Fibroblast of skin of left biceps (primary cell): ENCODE measurements at places on chromosomes 2 and 18.

DNA sequence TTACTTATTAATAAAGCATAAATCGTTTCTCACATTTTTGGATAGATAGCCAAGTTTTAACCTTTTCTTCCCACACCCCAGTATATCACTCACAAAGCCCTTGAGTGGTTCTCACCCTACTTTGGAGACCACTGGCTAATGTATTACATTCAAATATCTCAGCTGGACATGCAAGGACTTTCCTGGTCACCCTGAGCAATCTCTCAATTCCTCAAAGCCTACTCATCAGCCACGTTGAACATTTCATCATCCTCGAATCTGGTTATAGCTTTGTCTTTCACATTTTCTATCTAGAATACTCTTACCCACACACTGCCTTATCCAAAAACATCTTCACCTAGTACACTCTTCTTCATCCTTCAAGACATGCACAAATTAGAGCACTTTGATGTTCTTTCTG is 71.1 kb upstream of the MAPRE2 start:
- DNase-seq: no peak

DNA sequence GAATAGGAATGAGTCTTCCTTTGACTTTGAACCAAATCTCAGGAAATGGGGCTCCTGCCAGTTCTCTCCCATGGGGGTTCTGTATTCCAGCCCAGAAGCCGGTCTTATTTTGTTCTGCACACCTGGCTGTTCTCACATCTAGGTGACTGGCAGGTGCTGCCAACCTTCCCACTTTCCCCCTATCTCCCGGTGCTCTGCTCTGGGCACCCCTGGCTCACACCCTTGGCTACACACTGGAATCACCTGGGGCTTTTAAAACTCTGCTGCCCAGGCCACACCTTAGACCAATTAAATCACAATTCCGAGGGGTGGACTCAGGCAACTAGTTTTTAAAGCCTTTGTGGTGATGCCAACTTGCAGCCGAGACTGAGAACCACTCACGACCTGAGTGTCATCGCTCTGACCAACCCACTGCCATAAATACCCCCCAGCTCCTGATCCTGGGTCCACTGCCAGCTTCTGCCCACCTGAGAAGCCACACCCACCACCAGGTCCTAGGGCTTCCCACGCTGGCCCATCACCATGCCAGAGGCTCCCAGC is 69.2 kb downstream of the KCNF1 start:
- DNase-seq: no peak

GRCh38 chr18:51429644-51430043 is 232.2 kb upstream of the MEX3C start:
- DNase-seq: no peak

DNA sequence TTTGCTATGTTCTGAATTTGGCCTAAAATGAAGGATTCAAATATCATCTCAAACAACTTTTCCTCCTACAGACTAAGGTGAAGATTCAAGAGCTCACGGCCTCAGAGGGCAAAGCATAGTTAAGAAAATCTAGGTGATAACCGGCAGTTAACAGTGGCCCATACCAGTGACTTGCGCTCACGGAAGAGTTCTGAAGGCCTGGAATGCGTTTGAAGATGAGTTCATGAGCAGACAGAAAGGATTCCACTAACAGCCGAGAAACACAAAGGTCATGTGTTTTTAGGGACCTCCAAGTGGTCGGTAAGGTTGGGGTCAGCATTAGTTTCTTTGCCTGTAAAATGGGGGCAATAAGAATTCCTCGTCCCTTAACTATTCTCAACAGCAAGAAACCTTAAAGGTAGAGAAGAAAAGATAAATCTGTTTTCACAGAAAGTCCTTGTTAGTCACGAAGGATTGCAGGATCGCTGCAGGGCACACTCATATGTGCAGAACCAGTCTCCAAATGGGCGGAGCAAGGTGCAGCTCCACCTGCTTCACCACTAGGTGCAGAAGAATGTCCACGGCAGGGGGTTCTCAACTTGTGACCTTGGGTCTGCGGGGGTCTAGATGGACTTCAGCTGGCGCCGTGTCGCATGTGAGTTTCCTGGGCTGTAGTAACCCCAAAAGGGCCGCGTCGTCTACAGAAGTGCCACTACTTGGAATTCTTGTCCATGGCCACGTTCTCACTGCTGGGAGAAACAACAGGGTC is 708 bp upstream of the RPIA start:
- DNase-seq: no peak

GRCh38 chr2:179963626-179964025 is 43.5 kb downstream of the CWC22 start:
- peak; percentile 21 for DNase-seq

DNA sequence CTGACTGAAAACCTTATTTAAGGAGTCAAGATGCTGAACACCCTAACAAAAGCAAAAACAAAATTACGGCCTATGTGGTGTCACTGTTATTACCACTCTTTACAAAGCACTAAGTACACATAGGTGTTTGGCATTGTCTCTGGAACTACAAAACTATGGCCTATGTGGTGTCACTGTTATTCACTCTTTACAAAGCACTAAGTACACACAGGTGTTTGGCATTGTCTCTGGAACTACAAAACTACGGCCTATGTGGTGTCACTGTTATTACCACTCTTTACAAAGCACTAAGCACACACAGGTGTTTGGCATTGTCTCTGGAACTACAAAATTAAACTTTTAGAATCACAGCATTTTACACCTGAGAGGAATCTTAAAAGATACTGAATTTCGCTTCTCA is 47.4 kb downstream of the SLC35F5 start:
- DNase-seq: no peak
